Dermis blood vessel endothelial cell (primary cell): ENCODE measurements at places on chromosomes 3 and 15.

GRCh38 chr3:104412608-104413580 is 953.8 kb upstream of the ALCAM start:
- DNase-seq, result no peak

GRCh38 chr15:63202861-63203260 is 13.5 kb downstream of the RAB8B start:
- DNase-seq, result no peak

- DNase-seq, result peak; percentile 59
Measured at GRCh38 chr3:112979244-112979832, 4.4 kb upstream of the CD200R1 start.

DNA sequence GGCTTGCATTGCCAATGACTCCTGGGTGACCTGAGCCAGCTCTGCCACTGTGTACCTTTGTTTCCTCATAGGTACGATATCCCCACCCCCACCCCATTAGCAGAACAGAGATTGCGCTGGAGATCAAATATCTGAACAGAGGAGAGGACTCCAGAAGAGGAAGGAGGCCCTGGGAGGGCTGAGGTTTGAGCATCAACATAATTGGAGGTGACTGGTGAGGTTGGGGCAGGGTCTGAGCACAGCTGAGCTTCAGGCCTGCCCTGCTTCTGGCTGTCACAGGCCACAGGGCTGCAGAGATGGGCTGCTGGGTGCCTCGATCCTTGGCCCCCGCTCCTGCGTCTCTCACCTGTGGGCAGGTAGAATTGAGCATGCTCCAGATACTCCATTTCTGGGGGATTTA is 21.3 kb upstream of the CACNA2D2 start:
- DNase-seq, result no peak

DNA sequence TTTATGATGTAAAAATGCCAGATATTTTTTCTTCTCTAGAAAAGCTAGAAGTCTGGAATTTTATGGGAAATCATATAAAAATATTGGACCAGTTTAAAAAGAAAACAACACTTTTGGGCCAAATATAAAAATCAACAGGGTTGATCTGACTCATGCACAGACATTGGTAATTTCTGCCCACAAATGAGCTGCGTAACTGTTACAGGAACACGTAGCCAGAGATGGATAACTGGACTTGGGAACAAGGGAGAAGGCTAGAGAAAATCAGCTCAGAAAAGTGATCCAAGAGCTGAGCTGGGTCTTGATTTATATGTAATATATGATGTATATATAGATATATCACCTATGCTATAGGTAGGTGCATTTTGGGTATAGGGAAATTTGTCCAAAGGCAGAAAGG is 36.8 kb upstream of the NAALADL2 start:
- no peak for DNase-seq

- DNase-seq, result no peak
Measured at GRCh38 chr3:40911928-40912327, 287.4 kb upstream of the CTNNB1 start.

DNA sequence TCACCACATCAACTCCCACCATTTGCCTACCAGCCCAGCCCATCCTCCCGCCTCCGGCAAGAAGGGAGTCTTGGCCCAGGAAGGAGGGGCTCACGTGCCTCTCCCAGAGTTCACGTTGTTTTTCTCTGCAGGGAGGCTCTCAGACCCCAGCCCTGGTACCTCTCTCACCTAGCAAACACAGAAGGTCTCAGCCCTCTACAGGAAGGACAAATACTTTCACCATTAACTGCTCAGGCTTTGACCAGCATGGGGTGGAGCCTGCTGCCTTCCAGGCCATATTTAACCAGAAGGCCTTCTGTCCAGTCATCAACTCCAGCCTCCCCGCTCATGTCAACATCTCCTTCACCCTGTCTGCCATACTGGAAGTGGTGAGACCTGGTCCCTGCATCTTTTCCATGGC is 19.0 kb upstream of the HTR3E start:
- DNase-seq, result no peak

DNA sequence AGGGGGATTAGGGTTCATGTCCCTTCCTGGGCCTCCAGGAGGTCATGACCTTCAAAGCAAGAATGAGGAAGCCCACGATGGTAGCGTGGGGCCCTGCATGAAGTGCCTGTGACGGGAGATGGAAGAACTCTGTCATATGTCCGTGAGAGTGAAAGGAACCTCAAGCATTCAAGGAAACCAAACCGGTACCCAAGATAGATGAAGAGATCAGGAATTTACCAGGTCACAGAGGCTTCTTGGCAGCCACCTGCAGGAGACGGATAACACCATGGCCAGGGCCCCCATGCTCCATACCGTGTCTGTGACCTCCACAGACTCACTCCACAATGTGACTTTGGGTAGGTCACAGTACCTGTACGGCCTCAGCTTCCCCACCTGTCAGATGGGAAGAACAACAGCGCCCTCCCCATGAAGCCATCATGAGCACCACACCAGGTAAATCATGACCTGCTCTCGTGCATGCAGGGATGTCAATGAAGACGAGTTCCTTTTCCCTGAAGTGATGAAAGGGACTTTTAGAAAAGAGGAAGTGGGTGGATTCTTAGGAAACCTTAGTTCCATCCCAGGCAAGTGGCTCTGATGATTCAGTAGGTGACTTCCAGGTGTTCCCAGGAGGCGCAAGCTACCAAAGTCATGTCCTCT is 23.3 kb upstream of the CYP11A1 start:
- no peak for DNase-seq

DNA sequence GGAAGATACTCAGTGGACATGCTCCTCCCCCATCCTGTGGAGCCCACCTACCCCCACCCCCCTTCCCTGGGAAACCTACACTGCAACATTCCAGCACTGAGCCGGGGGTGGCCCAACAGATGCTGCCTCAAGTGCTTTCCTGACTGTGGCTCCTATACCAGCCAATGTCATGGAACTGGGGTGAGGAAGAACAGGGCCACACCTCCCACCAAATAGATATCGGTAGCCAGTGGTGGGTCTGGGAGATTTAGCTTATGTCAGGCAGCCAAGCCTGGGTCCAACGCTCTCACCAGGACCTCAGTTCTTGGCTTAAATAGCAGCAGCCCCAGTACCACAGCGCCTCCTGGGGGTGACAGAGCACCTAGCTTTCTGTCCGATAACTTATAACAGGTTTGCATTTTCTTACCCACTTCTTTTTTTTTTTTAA is 30.3 kb downstream of the CDC25A start:
- peak; percentile 85 for DNase-seq

DNA sequence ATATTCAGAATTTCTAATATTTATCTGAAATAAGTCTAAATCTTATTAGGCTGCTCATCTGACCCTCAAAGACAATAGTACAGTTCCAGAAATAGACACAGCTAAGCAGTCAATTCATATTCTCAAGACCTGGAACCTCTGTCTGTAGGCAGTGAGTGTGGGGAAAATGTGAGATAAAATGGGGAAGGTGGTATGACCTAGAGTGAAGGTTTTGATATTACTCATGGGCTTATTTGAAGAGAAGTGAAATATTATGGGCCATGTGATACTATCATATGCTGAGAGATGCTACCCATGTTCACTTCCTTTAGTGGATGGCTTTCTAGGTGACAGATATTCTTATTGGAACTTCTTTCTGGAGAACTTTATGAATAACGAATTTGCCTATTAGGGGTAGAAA is 33.5 kb downstream of the TGFBR2 start:
- no peak for DNase-seq

- DNase-seq, result no peak
Measured at GRCh38 chr3:163468531-163469335, 1609.6 kb downstream of the SI start.

- peak; percentile 49 for DNase-seq
Measured at GRCh38 chr3:46693038-46693891, at the start of gene ALS2CL. TSS of gene ALS2CL (minus strand) at chr3:46693679. CDS start at chr3:46689440, 4,239 bp downstream.

DNA sequence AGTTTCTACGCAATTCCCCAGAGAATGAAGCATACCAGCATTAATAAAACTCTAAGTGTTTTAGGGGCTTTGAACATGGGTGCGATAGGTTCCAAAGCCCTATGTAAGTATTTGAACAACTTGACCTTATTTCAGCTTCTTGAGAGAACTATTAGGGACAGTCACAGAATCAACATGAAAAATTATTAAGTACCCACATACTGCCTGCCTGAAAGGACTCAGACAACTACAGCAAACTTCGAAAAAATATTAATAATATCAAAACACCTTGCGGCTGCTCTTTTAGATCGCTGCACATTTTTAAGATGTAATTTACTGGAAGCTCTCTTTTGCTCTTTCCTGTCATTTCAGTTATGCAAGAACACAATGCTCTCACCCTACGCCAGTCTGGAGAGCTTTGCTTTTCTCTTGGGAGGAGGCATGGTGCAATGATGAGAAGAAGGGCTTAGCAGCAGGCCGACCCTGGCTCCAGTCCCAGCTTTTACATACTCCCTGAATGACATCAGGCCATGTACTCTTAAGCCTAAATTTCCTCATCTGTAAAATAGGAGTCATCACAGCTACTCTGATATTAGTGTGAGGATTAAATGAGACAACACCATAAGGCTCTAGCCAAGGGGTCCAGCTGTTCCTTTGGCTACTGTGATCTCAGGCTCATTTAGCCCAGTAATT is 640.7 kb downstream of the FHIT start:
- DNase-seq, result no peak

DNA sequence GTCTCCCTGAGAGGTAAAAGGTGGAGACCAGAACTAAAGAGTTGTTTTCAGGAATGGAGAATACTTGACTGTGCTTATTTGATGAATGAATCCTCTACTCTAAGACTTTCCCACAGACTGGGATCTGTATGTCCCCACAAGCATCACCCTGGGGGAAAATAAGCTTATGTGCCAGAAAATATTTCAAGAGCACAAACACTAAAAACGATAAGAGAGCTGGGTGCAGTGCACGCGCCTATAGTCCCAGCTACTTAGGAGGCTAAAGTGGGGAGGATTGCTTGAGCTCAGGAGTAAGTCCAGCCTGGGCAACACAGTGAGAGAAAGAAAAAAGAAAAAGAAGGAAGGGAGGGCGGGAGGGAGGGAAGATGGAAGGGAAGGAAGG is 150.7 kb downstream of the ADAM10 start:
- no peak for DNase-seq

DNA sequence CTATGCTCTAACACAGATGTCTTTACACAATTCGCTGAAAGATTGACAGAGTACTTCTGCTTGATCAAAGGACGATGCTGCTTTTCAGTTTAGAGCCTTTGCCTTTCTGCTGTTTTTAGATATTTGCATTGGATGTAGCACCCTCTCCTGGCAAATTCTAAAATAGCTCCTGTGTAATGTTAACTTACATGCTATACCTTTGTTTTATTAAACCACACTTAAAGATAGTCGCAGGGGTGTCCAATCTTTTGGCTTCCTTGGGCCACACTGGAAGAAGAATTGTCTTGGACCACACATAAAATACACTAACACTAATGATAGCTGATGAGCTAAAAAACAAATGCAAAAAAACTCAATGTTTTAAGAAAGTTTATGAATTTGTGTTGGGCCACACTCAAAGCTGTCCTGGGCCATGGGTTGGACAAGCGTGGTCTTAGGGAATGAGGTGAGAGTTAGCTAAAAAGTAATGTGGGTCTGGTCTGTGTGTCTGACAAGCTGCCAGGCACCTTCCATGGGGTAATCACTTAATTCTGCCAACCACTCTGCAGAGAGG is 62.9 kb downstream of the ATG7 start:
- DNase-seq, result peak; percentile 86
